ENCODE measurements at places on chromosomes 4 and X.

GRCh38 chr4:96263291-96263690, 423.4 kb downstream of the PDHA2 start:
- no peak for DNase-seq

DNA sequence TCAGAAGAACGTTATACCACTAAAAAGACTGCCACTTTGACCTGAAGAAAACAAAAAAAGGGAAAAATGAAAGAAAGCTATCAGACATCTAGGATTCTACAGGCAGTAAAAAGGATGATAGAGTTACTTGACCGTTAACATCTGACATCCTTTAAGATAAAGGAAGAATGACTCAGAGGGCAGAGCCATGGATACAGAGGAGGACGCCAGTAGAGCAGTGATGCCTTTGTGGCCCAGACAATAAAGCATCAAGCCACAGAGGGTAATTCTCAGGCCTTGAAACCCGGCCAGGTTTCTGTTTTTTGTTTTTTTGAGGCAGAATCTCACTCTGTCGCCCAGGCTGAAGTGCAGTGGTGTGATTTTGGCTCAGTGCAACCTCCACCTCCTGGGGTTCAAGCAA, 9.5 kb upstream of the BEX1 start:
- no peak for DNase-seq

DNA sequence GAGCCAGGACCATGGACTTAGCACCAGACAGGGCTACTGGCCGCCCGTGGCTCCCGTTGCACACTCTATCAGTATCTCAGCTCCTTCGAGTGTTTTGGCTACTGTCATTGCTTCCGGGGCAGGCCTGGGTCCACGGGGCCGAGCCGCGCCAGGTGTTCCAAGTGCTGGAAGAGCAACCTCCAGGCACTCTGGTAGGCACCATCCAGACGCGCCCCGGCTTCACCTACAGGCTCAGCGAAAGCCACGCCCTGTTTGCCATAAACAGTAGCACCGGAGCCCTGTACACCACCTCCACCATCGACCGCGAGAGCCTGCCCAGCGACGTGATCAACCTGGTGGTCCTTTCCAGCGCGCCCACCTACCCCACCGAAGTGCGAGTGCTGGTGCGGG, 1.6 kb downstream of the FAT4 start:
- DNase-seq, result no peak

GRCh38 chrX:119755981-119756533, 2.3 kb upstream of the SOWAHD start:
- DNase-seq, result no peak

DNA sequence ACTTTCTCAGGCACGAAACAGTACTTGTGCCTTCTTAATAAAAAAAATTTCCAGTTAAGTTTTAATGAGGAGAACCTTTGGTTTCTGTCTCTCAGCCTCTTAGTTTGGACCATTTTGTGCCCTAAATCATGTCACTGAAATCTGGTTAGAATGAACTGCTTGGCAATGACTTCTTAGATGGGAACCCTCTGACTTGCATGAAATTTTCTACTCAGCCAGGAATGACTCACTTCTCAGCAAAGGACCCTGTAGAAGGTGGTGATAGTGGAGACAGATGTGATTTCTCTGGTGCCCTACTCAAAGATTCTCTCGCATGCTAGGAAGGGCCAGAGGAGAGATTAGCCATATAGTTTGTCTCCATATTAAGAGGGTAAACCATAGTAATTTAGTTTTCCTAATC, 50.5 kb downstream of the RASL11B start:
- no peak for DNase-seq

DNA sequence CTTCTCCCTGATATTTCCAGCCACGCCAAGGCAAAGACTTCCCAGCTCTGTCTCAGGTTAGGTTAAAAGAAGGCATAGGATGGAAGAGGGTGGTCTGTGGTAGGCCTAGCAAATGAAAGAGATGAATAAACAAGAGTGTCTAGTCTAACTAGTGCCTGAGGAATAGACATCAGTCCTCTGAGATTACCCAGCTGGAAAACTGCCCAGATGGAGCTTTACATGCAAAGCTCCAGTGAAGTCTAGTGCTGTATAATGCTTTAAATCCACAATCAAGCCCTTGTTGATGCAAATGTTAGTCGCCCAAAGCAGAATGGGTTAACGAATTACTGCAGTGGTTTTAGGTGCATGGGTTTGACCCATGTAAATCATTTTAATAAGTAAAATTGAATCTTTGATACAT, 24.8 kb upstream of the GUCY1B1 start:
- DNase-seq, result no peak

DNA sequence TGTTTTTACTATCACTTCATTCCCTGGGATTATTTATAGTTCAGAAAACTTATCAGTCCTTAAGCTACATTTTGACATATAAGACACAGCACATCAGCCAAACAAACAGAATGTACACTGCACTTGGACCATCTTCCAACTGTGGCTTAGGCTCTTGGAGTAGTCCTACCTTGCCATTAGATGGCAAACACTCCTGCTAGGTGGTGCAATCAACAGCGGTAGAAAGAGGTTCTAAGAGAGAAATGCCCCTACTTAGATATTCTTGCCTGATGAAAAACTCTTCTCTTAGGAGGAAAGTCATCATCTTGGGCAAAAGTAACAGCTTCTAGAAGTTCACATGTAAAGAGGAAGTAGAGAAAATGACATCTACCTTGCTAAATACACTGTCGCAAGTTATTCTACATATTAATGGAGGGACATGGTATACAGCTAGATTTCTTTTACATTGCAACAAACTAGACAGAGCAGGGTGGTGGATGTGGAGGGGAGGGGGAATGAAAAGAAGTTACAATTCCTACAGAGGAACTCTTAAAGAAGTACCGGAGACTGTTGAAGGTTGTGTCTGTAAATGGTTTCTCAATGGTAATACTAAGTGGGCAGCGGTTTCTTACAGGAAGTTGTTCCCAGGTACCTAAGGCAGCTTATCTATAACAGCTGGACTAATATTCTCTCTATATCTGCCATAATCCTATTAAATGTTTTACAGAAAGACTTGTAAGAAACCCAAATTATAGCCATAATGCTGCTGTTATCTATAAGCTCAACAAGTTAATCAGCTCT, 8.1 kb upstream of the STPG2 start:
- no peak for DNase-seq

- no peak for DNase-seq
These were observed 79.1 kb downstream of the AMOT start for GRCh38 chrX:112761242-112762207.

- DNase-seq, result no peak
These were observed 104.7 kb downstream of the ABLIM2 start for GRCh38 chr4:8053688-8054449.

DNA sequence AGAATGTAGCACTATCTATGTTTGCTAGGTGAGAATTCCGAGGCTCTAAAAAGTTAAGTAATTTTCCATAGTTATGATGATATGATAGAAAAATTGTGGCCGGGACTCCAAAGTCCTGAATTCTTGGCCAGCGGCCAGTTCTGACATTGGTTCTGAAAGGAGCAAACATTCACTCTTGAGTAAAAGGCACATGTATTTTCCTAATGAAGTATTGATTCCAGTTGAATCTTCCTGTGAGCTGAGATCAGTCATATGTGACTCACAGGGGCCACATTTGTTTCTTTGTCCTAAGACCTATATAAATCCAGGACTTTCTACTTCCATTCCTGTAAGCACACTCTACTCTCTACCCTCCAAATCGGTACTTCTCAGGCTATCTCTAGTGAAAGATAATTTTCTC, 349.9 kb downstream of the BMPR1B start:
- DNase-seq, result no peak

- DNase-seq, result no peak
These were observed 137.2 kb upstream of the ARHGEF9 start for GRCh38 chrX:63922221-63922620.

DNA sequence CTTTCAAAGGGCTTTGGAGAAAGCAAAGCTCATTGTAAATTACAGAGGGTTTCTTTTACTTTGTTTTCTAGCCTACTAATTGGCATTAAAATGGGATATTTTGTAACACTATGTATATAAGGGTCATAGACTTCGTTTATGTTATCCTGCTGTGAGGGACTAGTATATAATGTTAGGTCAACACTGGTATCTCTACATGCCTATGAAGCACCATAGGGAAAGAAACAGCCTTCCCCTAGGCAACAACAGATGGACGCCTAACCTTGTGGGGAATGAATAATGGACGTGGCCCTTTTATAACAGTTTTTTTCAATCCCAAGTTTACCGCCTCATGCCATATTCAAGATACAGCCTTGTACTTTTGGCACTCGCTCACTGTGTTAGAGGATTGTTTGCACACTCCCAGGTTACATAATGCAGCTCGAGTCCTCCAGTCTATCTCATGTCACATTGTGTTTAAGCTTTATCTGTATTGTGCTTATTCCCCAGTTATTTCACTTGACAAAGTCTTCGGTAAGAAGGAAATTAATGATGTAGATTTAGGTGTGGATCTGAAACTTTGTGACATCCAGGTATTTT, 711.0 kb downstream of the RPA4 start:
- DNase-seq, result no peak

- no peak for DNase-seq
These were observed 497.5 kb upstream of the IGFBP7 start for GRCh38 chr4:57607566-57608180.

DNA sequence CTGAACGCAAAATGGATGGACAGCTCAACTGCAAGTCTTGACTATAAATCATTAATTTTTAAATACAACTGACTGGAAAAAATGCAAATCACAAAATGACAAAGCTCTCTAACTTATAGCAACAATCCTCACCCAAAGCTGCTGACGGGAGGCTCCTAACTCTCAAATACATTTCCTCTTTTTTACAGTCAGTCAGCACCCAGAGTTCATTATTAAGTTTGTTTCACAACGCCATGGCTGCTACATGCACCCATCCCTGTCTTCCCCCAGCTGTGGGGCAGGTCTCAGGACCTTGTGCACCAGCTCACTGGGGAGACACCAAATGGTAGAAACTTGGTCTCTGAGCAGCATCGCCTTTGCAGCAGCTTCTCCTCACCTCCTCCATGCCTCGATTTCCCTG, 97.6 kb downstream of the SLC34A2 start:
- DNase-seq, result no peak

GRCh38 chrX:151624677-151625076, 61.2 kb downstream of the PASD1 start:
- DNase-seq, result no peak

Data from NCI-H187 treated with DMSO at 0.1 percent for 48 hours (cell line).